ENCODE measurements at places on chromosomes 7 and 10.

- no peak for DNase-seq
These were observed 325.6 kb downstream of the PLXNA4 start for GRCh38 chr7:132250480-132251326.

DNA sequence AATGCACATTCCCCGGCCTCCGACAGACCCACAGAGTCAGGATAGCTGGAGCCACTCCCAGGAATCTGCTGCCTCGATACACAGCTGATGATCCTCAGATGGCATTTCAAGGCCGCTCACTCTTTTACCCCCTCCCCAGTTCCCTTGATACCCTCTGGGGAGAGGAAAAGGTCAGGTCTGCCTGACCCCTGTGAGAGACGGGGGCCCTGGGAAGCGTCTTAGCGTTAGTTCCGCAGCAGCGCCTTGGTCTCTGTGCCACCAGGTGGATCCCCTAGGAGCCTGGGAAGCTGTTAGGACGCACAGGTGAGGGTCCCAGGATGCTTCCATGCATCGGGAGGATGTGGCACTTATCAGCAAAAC, 420.5 kb upstream of the FOXK1 start:
- DNase-seq = no peak

GRCh38 chr7:2776401-2776800, 67.7 kb downstream of the GNA12 start:
- DNase-seq = no peak

DNA sequence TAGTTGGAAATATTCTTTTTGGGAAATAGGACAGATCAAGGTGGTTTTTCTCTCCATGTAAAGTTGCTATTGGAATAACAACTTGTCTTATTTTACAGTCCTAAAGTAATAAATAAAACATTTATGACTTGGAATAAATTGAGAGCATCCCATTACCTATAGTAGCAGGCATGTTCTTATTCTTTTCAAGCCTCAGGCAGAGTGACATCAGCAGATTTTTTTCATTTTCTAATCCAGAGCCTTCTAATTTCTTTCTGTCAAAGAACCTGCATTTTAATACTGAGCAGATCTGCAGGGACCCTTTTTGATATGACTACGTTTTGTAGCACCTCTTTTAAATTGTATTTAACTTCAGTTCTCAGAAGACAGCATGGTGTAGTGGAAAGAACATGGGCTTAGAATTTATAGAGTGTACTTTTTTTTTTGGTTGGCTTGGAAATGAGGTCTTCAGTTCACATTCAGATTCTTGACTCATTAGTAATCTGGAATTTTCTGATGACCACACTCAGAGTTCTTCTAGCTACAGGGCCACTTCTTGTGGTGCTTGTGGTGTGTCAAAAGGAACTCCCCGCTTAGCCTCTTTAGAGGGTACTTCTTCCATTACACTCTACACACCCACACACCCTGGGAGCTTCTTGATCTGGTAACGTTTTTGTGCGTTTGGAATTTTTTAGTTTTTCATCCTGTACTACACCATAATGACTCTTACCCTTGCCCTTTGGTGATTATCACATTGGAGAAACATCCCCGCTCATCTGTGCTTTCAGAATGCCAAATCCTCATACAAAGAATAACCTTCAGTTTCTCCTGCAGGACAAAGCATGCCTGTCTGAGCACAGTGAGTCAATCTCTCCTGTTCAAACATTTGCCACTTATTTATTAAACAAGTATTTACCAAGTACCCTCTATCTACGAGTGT, 34.6 kb downstream of the AGK start:
- peak; percentile 13 for DNase-seq

- DNase-seq = peak; percentile 10
These were observed 49.5 kb downstream of the PIK3AP1 start for GRCh38 chr10:96670786-96671185.
